Lung microvascular endothelial cell (primary cell): ENCODE measurements at places on chromosomes 3 and 15.

- no peak for DNase-seq
Observed at GRCh38 chr3:111589303-111590142, 5.6 kb downstream of the ZBED2 start.

GRCh38 chr15:44763187-44763586 lies 26.9 kb downstream of the TRIM69 start:
- no peak for DNase-seq

- DNase-seq = no peak
Observed at GRCh38 chr15:29480278-29480677, 210.7 kb upstream of the NSMCE3 start.

DNA sequence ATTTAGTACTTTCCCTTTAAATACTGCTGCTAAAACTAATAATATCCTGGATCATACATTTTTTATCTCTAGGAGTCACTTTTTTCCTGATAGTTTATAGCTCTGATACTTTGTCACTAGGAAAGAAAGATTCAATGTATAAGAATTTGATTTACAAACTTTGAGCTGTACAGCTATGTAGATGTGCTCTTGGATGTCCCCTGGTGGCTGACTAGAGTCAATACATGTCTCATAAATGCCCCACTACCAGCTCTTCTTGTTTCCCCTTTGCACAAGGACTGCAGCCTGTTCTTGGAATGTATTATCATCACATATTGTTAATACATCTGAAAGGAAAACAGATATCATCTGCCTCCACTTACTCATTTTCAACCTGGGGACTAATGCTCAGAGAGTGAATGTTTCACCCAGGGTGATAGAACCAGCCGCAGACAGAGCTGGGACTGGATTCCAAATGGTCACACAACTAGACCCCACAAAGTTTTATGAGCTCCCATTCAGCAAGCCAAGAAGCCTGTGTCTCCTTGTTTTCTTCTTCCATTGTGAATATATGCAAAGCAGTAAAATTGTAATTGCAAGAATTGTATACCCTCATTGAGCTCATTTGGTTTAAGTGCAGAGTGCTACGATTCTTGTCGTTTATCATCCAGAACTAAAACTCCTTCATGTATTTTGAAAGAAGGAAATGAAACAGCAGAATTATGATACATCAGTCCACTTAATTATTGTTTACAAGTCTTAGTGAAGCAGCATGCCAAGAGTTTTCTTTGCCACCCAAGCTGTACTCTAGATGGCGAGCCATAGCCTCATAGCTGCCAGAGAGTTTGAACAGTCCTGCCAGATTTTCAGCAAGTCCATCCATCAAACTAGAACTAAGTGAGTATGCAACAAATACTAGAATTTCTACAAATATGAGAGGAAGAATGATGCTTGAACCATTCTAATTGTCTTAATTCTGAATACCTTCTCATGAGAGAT lies 261.6 kb upstream of the LMCD1 start:
- peak; percentile 67 for DNase-seq

DNA sequence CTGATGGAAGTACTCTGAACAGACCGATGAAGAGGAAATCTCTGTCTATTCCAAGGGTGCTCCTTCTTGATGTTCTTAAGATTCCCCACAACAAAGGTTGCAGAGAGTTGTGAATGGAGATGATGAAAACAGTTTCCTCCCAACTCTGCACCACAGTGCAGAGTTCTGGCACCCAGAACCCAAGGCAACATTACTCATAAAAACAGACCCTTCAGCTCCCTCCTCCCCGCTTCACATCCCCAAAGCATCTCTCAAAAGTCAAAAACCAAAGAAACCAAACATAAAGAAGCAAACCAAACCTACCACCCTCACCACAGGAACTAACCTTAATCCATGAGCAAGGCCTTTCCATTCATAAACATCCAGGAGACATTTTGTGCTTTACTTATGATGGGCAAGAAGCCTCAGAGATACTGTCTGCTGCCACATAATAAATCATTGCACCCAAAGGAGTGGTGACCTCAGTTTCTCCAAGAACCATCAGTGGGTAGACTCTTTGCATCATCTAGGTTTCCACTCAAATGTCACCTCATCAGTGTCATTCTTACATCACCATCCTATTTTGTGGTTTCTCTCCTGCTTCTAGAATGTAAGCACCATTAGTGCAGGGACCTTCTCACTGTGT lies 13.2 kb downstream of the PCOLCE2 start:
- no peak for DNase-seq
